ENCODE measurements at places on chromosomes 6 and 20. TPM values are rescaled to one million over a fixed set of nuclear protein-coding genes. Genes with fewer than 3 reads are reported as not detected.

DNA sequence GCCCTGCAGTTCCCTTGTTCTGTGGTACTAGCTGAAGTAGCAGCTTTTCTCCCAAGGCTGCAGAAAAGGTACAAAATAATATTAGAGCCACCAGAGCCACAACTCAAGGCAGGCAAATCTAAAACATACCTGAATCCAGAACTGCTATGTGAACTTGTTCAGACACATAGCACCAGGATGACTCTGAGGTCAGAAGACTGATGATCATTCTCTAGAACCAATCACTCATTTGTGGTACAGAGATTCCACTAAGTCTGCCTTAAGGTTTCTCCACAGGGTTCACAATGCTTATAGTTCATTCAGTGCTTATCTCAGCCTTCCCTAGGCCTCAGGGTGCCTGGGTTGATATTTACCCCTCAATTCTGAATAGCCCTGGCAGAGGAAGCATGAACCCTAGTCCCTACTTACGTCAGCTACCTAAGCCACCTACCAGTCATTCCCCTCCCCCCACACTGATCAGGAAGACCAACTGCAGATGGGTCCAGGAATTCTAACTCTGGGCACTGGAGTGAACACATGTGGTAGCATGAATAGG is 140.9 kb upstream of the MOCS1 start:
- no peak overlapping the region for H3K4me3 ChIP-seq
- H3K36me3 ChIP-seq = no peaks in the 10 kb centered on the region
- DNase-seq = no peak
- H3K27ac ChIP-seq = peak overlapping the region; percentile 53
- H3K4me1 ChIP-seq = peaks cover 10% of the 10 kb centered on the region

DSTN gene
- 246 TPM for total RNA-seq

- H3K4me1 ChIP-seq = peaks cover 6% of the 10 kb centered on the region
- H3K36me3 ChIP-seq = no peaks in the 10 kb centered on the region
- DNase-seq = no peak
- no peaks in the 10 kb centered on the region for H3K27me3 ChIP-seq
- no peak overlapping the region for H3K4me3 ChIP-seq
These were observed 59.0 kb downstream of the MDGA1 start for GRCh38 chr6:37638414-37639341.

GRCh38 chr20:24378661-24379483 is 90.6 kb upstream of the SYNDIG1 start:
- no peak overlapping the region for H3K4me3 ChIP-seq
- DNase-seq = no peak
- H3K27ac ChIP-seq = no peak overlapping the region
- H3K27me3 ChIP-seq = no peaks in the 10 kb centered on the region

DNA sequence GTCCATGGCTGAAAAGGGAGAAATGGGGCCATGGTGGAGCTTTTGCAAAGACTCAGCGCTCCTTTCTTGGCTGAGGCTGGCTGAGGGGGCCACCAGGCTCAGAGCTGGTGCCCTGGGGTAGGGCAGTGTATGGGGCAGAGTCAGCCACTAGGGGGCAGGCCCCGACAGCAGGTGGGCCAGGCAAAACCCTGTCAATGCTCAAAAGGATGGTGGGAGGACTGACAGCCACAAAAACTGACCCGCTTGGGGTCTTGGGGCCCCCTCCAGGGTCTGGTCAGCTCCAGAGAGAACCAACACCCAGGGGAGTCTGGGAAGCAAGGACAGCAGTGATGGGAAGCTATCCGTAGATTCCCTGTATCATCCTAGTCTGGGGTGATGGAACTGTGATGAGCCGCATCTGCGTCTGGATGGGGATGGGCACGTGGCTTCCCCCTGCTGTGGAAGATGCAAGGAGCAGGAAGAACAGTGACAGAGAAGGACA is 306.9 kb downstream of the DHX35 start:
- no peak overlapping the region for H3K4me3 ChIP-seq
- H3K4me1 ChIP-seq = peaks cover 48% of the 10 kb centered on the region
- no peaks in the 10 kb centered on the region for H3K36me3 ChIP-seq
- DNase-seq = no peak

ROS1 gene
- 2.8 TPM for total RNA-seq

GRCh38 chr6:105791583-105792318 is 294.4 kb upstream of the PRDM1 start:
- no peak overlapping the region for H3K27ac ChIP-seq
- peaks cover 26% of the 10 kb centered on the region for H3K4me1 ChIP-seq
- H3K36me3 ChIP-seq = no peaks in the 10 kb centered on the region
- no peaks in the 10 kb centered on the region for H3K27me3 ChIP-seq
- DNase-seq = no peak

PPP1R3G gene
- 0.80 TPM for total RNA-seq

DNA sequence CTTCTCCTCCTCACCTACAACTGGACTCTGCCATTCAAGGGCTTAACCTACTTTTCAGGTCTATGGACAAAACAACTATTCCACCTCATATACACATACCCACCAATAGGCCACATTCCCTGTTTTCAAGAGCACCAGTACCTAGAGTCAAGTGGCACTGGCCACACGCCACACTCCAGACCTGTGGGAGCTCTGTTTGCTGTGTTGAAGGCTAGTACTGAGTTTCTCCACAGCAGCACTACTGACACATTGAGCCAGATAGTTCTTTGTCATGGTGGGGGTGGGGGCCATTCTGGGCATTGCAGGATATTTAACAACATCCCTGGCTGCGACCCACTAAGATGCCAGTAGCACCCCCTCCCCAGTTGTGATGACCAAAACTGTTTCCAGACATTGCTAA is 84.1 kb downstream of the RALGAPA2 start:
- no peaks in the 10 kb centered on the region for H3K27me3 ChIP-seq
- DNase-seq = no peak
- no peak overlapping the region for H3K4me3 ChIP-seq
- peaks cover 32% of the 10 kb centered on the region for H3K36me3 ChIP-seq
- H3K4me1 ChIP-seq = no peaks in the 10 kb centered on the region

TMEM244 gene
- total RNA-seq = not detected

GRCh38 chr20:23995905-23996666 is 7.5 kb upstream of the GGTLC1 start:
- no peak for DNase-seq
- no peak overlapping the region for H3K27ac ChIP-seq
- no peaks in the 10 kb centered on the region for H3K4me1 ChIP-seq
- no peaks in the 10 kb centered on the region for H3K36me3 ChIP-seq

GUCA1A gene
- not detected for total RNA-seq

GRCh38 chr20:9635750-9636149 is 121.4 kb downstream of the LAMP5 start:
- DNase-seq = no peak
- H3K36me3 ChIP-seq = no peaks in the 10 kb centered on the region
- H3K4me1 ChIP-seq = no peaks in the 10 kb centered on the region
- no peak overlapping the region for H3K27ac ChIP-seq

DNA sequence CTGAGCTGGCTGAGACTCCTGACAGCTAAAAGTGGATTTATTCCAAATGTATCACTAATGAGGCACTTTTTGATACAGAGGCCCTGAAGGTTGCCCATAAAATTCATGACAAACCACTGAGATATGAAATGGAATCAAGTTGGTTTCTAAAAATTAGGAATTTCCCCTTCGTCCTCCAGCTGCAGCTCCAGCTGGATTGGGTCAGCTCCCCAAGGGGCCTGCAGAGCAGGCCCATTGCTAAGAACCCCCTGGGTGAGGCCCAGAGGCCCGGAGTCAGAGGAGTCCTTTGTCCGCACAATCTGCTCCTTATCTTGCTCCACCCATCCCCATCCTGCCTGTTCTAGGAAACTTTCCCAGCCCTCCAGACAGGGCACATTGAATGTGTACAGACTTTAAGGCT is 163.5 kb upstream of the TOP1 start:
- no peak for DNase-seq
- no peaks in the 10 kb centered on the region for H3K27me3 ChIP-seq
- no peak overlapping the region for H3K27ac ChIP-seq
- H3K4me3 ChIP-seq = no peak overlapping the region
- no peaks in the 10 kb centered on the region for H3K36me3 ChIP-seq

WFDC12 gene
- 7.6 TPM for total RNA-seq

PARD6B gene
- total RNA-seq = 9.1 TPM

- no peak for DNase-seq
- H3K27ac ChIP-seq = no peak overlapping the region
- H3K4me3 ChIP-seq = no peak overlapping the region
- no peaks in the 10 kb centered on the region for H3K4me1 ChIP-seq
These were observed 64.0 kb upstream of the ELOVL5 start for GRCh38 chr6:53412751-53413150.

NKAIN2 gene
- not detected for total RNA-seq

DLL1 gene
- total RNA-seq = 46.3 TPM

DNA sequence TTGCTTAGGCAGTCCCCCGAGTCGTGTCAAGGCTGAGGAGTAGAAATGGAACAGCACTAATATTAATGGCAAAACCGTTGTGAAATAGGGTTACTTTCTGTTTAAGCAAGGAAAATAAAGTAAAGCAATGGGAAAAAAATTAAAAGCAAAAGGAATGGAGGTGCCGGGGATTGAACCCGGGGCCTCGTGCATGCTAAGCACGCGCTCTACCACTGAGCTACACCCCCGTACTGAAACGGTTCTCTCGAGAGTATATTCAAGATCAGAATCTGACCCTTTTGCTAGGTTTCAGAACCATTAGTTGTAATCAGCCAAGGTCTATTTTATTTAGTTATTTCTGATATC is 85.5 kb downstream of the TRIM27 start:
- H3K27me3 ChIP-seq = peaks cover 21% of the 10 kb centered on the region
- H3K36me3 ChIP-seq = no peaks in the 10 kb centered on the region
- peak overlapping the region; percentile 34 for H3K27ac ChIP-seq
- peaks cover 26% of the 10 kb centered on the region for H3K4me1 ChIP-seq
- DNase-seq = no peak
- H3K4me3 ChIP-seq = peak overlapping the region; percentile 65

GRCh38 chr6:25032934-25033333 is 97.2 kb upstream of the RIPOR2 start:
- DNase-seq = no peak
- H3K4me3 ChIP-seq = no peak overlapping the region
- H3K27ac ChIP-seq = no peak overlapping the region
- H3K36me3 ChIP-seq = no peaks in the 10 kb centered on the region
- no peaks in the 10 kb centered on the region for H3K27me3 ChIP-seq

DNA sequence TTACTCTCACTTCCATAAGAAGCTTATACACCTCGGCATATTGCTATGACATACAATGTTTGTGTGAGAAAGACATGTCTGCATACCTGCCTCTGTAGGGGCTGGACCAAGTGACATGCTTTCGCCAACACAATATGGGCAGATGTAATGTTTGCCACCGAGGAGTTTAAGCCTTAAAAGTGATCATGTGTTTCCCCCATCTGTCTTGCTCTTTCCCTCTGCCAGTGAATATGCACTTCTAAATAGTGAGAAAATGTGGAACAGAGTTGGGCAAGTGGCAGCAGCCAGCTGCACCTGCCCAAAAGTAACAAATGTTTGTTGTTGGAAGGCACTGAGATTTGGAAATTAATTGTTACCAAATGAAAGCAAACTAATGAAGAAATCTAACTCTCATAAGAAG is 274.8 kb upstream of the BTBD3 start:
- peaks cover 3% of the 10 kb centered on the region for H3K27me3 ChIP-seq
- H3K4me3 ChIP-seq = no peak overlapping the region
- DNase-seq = no peak
- no peaks in the 10 kb centered on the region for H3K4me1 ChIP-seq

LINC00237 gene
- total RNA-seq = 0.83 TPM

HLA-DQA1 gene
- total RNA-seq = 12.4 TPM

DNA sequence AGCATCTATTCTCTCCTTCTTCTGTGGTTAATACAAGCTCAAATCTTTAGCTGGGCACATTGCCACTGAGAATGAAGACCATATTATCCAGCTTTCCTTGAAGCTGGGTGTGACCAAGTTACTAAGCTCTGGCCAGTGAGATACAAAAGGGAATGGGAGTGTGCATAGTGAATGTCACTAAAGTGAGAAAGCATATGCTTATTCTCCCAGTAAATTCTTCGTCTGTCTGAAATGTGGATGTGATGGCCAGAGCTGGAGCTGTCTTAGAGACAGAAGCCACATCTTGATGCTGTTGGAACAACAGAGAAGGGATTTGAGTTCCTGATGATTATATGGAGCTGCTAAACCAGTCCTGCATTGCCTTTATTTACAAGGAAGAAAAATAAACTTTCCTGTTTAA is 60.1 kb downstream of the SESN1 start:
- no peak overlapping the region for H3K4me3 ChIP-seq
- H3K36me3 ChIP-seq = no peaks in the 10 kb centered on the region
- no peak for DNase-seq
- peaks cover 14% of the 10 kb centered on the region for H3K4me1 ChIP-seq
- H3K27ac ChIP-seq = no peak overlapping the region
- no peaks in the 10 kb centered on the region for H3K27me3 ChIP-seq

Measured in suprapubic skin (tissue), 4 donors.